ENCODE measurements at places on chromosomes 7 and 10.

- no peak for DNase-seq
Measured at GRCh38 chr10:21493784-21494183, 31.7 kb downstream of the SKIDA1 start.

DNA sequence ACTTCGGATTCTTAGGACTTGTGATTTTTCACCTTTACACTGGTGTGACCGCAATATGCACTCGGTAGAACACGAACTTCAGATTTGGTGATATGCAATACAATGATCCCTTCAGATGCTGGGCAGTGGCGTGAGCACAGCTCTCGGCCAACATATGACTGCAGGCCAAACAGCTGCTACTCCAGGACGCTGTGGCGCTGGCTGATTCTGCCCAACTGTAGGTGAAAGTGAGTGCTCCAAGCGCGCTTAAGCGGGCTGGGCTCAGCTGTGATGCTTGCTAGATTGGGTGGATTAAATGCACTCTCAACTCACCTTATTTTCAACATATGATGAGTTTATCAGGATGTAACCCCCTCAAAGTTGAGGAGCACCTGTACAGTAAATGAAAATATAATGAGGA lies 137.6 kb upstream of the RET start:
- no peak for DNase-seq

GRCh38 chr7:151483711-151483983 lies 36.0 kb downstream of the RHEB start:
- DNase-seq, result no peak

- peak; percentile 82 for DNase-seq
Measured at GRCh38 chr10:86664341-86665217, 3.7 kb upstream of the LDB3 start.

GRCh38 chr7:23072922-23073321 lies 32.7 kb upstream of the KLHL7 start:
- no peak for DNase-seq

DNA sequence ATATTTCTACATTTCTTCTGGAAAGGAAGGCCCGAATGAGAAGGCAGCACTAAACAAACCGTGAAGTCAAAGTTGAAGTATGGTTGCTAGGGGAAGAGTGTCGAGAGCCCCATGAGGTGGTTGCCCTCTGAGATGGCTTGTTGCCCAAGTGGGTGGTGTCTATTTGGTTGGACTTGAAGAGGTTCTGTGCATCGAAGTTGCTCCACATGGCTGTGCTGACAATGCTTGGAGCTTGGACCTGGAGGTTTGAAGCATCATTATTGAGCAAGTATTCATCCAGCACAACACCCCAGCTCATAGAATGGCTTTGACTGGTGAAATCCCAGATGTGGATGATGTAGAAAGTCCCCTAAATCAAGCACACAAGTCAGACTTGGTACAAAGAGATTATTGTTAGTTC lies 165.2 kb upstream of the CDCA7L start:
- no peak for DNase-seq

GRCh38 chr7:44853391-44853790 lies 5.5 kb upstream of the H2AZ2 start:
- DNase-seq, result no peak

Data from Right ventricle myocardium superior (tissue), 1 donor.